Heart left ventricle (tissue), 16 donors: ENCODE measurements at places on chromosomes 7 and 10. TPM values are rescaled to one million over a fixed set of nuclear protein-coding genes. Genes with fewer than 3 reads are reported as not detected.

Gene STMP1
- total RNA-seq = 17.7 TPM

Gene TMEM213
- not detected for total RNA-seq

Gene NUPR2
- total RNA-seq = not detected

GRCh38 chr7:140192620-140193019 is 15.8 kb upstream of the KDM7A start:
- DNase-seq = no peak

DNA sequence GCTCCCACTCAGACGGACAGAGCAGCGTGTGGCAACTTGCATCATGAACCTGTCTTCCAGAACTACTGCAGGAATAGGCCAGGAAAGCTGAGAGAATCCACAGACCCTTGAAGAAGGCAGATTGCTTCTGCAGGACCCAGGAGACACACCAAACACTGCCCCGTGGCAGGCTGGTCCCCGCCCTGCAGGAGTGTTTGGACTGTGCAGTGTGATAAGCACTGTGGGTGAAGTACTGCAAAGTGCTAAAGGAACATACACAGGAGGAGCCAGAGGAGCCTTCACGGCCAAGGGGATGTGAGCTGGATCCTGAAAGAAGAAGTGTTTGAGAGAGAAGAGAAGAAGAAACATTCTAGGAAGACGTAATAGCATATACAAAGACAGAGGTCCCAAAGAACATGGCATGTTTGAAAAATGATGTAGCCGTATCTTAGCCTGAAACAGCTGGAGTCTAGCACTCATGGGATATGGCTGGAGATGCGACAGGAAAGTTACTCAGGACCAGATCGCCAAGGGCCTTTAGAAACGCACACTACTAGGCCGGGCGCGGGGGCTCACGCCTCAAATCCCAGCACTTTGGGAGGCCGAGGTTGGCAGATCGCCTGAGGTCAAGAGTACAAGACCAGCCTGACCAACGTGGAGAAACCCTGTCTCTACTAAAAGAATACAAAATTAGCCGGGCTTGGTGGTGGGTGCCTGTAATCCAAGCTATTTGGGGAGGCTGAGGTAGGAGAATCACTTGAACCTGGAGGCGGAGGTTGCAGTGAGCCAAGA is 96.9 kb upstream of the RHEB start:
- no peak for DNase-seq

DNA sequence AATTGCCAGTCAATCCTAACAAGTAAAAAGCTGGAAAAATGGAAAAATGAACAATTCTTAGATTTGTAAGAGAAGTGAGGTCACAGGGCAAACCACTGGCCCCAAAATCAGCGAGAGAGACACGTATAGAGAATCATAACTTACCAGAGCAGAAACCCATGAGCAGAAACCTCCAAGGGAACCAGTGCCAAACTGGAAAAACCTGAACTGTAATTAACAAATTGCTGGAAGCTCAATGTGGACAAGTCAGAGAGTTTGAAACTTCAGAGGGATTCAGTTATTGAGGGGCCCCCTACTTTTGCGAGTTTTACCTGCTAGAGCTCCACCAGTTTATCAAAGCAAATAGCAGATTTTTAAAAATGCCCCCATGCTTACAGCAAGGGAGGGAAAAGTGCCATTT is 119.0 kb downstream of the C7orf25 start:
- no peak for DNase-seq

DNA sequence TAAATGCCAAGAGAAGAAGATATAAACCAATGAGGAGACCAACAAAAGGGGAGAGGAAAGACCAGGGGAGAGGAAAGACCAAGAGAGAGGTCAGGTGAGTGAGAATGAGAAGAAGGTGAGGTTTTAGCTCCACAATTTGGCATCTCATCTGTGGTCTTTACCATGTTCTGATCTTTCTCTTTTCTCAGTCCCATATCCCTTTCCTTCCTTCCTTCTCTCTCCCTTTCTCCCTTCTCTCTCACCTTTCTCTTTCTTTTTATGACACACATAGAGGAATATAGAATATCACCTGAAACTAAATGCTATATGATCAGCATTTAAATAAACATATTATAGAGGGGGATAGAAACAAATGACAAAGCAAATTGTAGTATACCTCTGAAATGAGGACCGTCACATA is 57.4 kb downstream of the ATE1 start:
- no peak for DNase-seq

DNA sequence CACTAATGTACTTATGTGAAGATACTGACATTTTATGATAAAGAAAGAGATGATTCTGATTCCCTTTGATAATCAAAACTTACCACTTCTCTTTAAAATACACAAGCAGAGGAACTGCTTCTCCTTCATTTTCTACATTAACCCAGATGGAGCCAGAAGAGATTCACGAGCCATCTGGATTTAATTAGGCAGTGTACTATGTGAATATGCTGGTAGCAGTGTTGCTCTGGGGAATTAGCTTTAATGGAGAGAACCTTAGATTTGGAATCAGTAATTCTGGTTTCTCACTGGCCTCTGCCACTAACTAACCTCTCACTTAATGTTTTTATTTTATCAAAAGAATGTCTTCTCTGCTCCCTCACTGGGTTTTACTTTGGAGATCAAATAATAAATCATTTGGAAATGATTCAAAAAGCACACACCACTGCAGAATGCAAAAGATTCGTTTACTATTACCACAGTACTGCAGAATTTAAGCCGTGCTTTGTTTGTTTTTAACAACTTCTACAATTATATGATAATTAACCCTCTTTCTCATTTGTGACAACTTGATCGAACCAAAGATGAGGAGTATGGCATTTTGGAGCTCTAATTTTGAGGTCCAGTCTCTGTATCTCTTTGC is 77.5 kb upstream of the PHYHIPL start:
- DNase-seq = no peak

GRCh38 chr7:109178342-109178741 is 608.7 kb downstream of the DNAJB9 start:
- DNase-seq = no peak

GRCh38 chr7:117249696-117250095 is 73.2 kb downstream of the WNT2 start:
- DNase-seq = no peak

GRCh38 chr10:75506930-75507329 is 75.5 kb downstream of the LRMDA start:
- no peak for DNase-seq

- no peak for DNase-seq
Observed at GRCh38 chr10:69640196-69640980, 10.3 kb downstream of the FAM241B start.

DNA sequence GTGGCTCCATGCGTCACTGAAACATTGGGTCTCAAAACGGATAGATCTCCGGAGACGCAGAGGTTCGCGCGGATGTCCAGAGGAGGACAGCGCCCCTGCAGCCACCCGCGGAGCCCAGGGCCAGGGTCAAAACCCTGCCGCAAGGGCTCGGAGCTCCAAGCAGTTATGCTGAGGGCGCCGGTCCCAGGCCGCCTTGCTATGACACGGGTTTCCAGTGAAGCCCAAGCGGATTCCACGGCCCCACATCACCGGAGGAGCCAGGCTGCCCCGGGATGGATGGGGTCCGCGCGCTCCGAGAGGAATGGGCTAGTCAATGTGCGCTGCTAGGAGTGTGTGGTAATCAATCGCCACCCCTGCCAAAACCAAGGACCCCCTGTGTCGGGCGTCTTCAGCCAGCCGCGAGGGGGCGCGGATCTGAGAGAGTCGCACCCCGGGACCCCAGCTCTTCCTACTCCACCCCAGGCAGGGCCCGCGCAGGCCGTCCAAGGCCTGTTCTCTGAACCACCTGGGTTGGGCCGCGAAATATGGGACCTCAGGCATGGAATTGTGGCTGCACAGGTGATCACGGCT is 5.6 kb upstream of the EMX2 start:
- no peak for DNase-seq

DNA sequence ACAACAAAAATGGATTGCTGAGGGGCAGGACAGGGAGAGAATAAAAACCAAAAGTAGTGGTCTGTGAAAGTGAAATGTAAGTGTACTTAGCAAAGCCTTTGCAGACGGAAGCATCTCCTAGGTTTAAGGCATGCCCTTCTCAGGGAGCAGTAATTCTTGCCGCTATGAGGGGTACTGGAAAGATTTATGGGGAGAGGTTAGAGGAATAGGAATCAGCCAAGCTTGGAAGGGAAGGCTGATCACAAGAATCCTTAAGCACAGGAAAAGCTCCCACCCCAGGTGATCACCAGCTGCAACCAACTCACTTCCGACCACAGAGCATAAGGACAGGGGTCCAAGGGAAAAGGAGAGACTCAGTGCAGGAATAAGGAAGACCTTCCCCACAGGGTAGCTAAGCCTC is 10.3 kb downstream of the GFRA1 start:
- DNase-seq = no peak

GRCh38 chr10:87930934-87931835 is 67.8 kb downstream of the PTEN start:
- DNase-seq = no peak
